GF-D8 (cell line): ENCODE measurements at places on chromosomes 2 and 18.
A peak's percentile ranks its signal among the peaks of the same experiment; 100 is the strongest.

DNA sequence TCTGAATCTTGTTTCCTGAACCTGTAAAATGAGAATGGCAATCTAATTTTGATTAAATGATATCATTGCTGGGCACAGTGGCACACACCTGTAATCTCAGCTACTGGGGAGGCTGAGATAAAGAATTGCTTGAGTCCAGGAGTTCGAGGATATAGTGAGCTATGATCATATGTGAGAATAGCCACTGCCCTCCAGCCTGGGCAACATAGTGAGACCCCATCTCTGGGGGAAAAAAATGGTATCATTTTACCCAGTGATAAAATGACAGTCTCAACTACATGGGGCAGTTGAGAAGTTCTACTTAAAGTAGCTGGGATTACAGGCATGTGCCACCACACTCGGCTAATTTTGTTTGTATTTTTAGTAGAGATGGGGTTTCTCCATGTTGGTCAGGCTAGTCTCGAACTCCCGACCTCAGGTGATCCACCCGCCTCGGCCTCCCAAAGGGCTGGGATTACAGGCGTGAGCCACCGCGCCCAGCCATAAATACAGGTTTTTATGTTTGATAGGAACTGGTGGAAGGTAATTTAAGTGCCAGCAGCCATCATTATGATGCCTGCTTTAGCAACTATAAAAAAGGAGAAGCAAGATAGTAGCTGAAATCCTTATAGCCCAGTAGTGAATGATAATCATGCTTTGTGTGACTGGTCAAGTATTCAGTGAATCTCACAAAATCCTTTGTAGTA lies 17.0 kb downstream of the BZW1 start:
- DNase-seq: no peak

GRCh38 chr18:60929966-60930365 lies 403.3 kb upstream of the CDH20 start:
- no peak for DNase-seq

DNA sequence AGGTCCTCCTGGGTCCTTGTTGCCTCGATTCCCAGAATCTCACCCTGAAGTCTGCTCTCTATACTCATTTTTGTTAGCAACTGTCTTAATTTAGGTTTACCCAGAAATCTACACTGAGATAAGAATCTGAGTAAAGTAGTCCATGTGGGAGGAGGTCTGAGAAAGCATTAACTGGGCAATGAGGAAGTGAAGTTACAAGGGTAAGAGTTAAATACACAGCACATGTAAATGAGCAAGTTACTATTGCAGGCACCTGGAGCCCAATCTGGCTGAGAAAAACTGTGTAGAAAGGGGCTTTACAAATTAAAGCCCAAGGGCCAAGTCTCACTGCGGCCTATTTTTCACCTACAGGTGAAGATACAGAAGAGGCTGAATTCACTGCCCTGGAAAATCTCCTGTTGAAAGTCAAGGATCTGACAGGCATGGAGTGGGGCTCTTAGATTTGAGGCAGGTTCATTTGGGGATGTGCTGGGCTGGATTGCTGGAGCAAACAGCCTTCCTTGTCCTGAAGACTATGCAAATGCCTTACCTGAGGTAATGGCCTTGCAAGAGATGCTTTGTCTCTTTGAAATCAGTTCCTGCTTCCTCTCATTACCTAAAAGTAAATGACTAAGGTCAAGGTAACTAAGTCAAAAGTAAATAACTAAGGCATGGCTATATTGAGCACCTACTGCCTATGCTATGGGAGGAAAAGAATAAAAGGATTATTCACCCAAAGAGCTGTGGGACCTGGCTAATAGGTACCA lies 84.4 kb upstream of the DYNAP start:
- DNase-seq: no peak

- no peak for DNase-seq
Observed at GRCh38 chr2:227627769-227628168, 10.5 kb downstream of the SCYGR4 start.

DNA sequence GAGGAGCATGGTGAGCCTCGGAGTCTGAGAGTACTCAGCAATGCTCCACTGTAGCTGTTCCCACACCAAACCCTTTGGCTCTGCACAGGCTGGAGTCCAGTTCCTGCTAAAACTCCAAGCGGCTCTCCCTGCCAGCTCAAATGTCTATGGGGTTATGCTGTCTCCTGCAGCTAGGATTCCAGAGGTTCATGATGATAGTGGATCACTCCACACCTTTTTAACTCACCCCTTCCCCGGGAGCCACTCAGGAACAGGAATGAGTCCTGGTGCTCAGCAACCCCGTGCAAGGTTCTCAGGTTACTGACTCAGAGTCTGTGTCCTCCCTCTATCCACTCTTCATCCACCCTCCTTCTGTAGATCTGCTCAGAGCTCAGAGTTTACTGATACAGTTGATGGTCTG lies 410.0 kb downstream of the CDH19 start:
- DNase-seq: no peak

DNA sequence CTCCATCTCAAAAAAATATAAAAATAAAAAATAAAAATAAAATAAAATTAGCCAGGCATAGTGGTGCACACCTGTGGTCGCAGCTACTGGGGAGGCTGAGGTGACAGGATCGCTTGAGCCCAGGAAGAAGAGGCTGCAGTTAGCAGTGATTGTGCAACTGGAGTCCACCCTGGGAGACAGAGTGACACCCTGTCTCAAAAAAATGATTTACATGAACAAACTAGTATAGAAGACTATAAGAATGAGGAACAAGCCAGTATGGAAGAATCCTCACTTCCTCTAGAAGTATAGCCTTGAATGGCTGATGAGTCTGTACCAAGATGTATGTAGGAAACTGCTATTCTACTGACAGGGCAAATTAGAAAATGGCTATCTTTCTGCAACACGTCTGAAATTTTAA lies 10.9 kb downstream of the YES1 start:
- DNase-seq: peak; percentile 83

DNA sequence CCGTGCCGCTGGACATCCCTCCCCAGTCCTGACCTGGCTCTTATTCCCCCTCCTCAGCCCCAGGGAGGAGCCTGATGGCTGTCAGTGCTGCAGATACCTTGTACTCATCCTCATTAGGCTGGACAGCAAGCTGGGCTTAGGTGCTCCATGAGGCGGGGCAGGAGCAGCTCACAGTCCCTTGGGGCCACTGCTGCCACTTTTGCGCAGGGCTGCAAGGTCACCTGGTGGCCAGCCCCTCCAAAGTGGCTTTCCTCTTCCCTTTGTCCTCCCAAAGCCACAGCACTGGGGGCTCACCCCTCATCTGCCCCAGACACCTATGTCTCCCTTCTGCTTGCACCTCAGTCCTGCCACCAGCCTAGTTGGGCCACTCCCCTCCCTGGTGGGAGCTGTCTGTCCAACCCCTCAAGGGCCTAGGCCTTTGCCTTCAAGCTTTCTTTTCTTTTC lies 60.8 kb downstream of the FAM168B start:
- no peak for DNase-seq

GRCh38 chr2:96918754-96919550 lies 49.1 kb upstream of the SEMA4C start:
- no peak for DNase-seq

DNA sequence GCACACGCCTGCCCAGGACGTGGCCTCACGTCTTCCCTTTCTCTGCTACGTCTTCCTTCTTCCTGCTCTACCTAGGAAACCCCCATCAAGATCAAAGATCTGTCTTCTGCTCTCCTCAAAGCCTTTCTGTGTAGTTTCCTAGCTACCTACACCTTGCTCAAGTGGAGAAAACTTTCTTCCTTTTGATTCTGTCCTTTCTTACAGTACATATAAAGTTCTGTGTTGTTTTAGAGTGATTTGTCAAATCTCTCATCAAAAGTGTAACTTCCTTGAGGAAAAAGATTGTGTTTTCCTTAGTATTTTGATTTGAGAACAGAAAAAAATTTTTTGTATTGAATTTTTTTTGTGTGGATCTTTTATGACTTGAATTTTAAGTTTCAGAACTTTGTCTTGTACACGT lies 17.8 kb downstream of the SETBP1 start:
- DNase-seq: no peak

- no peak for DNase-seq
Observed at GRCh38 chr18:14971461-14972185, 223.7 kb downstream of the ANKRD30B start.

- no peak for DNase-seq
Observed at GRCh38 chr2:169965495-169965894, 138.2 kb downstream of the UBR3 start.

DNA sequence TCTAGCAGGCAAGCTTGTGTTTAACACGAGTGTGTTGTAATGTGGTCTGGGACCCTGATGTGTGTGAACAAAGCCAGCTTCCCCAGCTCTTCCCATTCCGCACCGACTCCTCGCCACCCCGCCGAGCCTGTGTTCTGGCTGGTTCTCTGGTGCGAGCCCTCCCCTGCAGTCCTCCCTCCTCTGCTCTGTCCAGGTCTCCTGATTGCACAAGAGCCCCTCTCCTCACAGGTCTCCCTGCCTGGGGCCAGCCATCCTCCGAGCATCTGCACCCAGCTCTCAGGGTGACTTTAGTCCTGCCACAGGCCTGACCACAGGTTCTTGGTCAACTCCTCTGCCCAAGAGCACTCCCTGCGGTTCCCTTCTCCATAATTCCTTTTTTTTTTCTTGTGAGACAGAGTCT lies 13.2 kb downstream of the SLC66A3 start:
- no peak for DNase-seq

GRCh38 chr2:189613650-189614420 lies 33.2 kb upstream of the SLC40A1 start:
- no peak for DNase-seq

- no peak for DNase-seq
Observed at GRCh38 chr2:15177103-15177502, 384.0 kb downstream of the NBAS start.

DNA sequence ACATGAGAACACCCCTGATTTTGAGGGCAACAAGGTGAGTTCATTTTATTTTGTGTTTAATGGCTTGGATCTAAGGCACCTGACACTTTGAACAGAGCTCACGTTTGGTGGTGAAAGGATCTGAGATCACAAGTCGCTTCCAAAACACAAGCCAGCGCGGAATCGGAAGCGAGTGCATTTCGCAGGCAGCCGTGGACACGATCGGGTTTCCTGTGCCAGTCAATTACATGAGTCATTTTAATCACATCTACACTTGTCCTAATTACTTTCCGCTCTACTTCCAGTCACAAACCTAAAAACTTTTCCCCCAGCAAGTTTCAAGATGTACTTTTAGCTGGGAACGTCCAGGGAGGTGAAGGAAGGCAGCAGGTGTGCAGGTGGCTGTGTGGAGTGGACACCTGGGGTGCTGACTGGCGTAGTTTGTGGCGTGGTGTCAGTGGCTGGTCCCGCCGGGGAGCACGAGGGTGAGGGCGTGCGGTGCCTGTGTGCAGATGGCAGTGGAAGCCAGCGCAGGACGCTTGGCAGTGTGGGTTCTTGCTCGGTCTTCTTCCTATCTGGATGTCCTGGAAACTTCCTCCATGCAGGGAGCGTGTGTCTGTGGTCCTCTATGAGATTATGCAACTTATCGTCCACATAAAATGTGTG lies 75.6 kb downstream of the DCDC2C start:
- DNase-seq: no peak

- DNase-seq: no peak
Observed at GRCh38 chr18:74326231-74326630, 10.6 kb downstream of the C18orf63 start.

DNA sequence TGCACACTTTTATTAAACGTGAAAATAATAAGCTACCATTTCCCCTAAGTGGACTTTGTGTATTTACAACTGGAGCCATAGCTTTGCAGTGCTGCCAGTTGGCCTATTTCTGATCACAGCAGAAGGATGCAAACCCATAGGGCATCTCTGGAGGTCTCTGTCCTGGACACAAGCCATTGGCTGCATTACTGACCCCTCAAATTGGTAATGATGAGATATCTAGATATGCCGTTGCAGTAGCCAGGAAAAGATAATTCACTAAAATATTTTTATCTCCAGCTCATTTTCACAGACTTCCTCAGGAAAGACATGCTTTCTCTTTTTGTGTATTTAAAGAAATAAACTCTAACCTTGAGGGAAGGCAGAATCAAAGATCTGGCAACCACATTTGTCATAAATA lies 182.5 kb downstream of the TDRD15 start:
- no peak for DNase-seq

GRCh38 chr18:61398961-61399705 lies 65.9 kb downstream of the CDH20 start:
- DNase-seq: no peak

GRCh38 chr18:67400502-67401117 lies 115.9 kb downstream of the DSEL start:
- no peak for DNase-seq

GRCh38 chr18:54388203-54389142 lies 30.8 kb downstream of the C18orf54 start:
- peak; percentile 82 for DNase-seq

DNA sequence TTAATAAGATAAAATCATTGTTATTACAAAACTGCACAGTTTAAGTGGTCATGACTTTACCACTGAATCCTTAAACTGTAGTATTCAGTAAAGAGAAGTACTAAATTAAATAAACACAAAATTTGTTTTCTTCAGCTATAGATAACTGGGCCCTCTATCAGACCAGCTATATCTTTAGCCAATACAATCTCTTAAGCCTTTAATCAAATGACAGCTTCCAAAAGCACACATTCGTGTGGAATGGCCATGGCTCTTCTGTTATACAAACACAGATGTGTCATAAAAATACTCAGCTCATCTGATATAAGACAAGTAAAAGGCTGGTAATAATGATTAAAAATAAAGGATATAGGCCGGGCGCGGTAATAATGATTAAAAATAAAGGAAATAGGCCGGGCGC lies 57.6 kb upstream of the CDKL4 start:
- no peak for DNase-seq

- no peak for DNase-seq
Observed at GRCh38 chr2:116819355-116819754, 995.1 kb upstream of the DDX18 start.

DNA sequence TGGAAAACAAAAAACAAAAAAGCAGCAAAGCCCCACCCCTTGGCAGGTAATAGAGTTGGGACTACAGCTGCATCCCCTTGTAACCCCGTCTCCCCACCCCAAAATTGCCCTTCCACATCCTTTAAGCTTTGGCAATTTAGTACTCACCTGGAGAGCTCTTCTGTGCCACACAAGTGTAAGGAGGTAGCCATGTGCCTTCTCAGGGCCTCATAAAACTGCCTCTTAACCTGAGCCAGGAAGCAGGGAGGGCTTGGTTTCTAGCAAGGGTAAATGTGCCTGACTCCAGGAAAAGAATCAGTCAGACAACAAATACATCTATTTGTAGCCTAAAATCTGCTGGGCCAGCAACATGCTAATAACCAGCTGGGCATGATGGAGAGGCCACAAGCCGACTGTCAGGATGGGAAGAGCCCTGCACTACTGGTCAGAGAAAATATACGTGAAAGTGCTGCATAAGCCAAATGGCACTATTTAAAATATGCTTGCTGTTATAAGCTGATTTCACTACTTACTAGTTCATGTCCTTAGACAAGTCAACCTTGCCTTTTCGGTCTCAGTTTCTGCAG lies 46.3 kb downstream of the NOP58 start:
- DNase-seq: no peak

GRCh38 chr2:134360745-134361487 lies 107.0 kb downstream of the MGAT5 start:
- no peak for DNase-seq

- no peak for DNase-seq
Observed at GRCh38 chr2:133458280-133458679, 110.0 kb downstream of the NCKAP5 start.

GRCh38 chr2:98394595-98395153 lies 48.4 kb downstream of the CNGA3 start:
- no peak for DNase-seq

- DNase-seq: no peak
Observed at GRCh38 chr2:190961918-190962487, 52.0 kb downstream of the STAT1 start.
